ENCODE measurements at places on chromosomes 2 and 18. TPM values are rescaled to one million over a fixed set of nuclear protein-coding genes. Genes with fewer than 3 reads are reported as not detected.

FAM237A gene
- not detected for total RNA-seq

SFT2D3 gene
- total RNA-seq = 5.1 TPM

ESPNL gene
- total RNA-seq = 0.07 TPM

PRSS56 gene
- 0.10 TPM for total RNA-seq

ANKRD30B gene
- not detected for total RNA-seq

TMEM17 gene
- total RNA-seq = 4.3 TPM

ST6GAL2 gene
- total RNA-seq = 13.1 TPM

PLCD4 gene
- 0.80 TPM for total RNA-seq

MYO1B gene
- 44.8 TPM for total RNA-seq

NYAP2 gene
- not detected for total RNA-seq

ABCG5 gene
- total RNA-seq = not detected

USP40 gene
- total RNA-seq = 22.5 TPM

GAL3ST2 gene
- total RNA-seq = 0.22 TPM

PKDCC gene
- total RNA-seq = 21.7 TPM

LYPD1 gene
- 17.1 TPM for total RNA-seq

SRD5A2 gene
- 0.02 TPM for total RNA-seq

FBLN7 gene
- total RNA-seq = 0.53 TPM

CFC1B gene
- not detected for total RNA-seq

GPAT2 gene
- total RNA-seq = 0.02 TPM

TMEM178A gene
- 0.10 TPM for total RNA-seq

COL5A2 gene
- 69.7 TPM for total RNA-seq

CCDC68 gene
- 4.8 TPM for total RNA-seq

AGXT gene
- total RNA-seq = not detected

EMX1 gene
- total RNA-seq = not detected

ZDBF2 gene
- total RNA-seq = 1.3 TPM

HES6 gene
- 14.2 TPM for total RNA-seq

CDK5R2 gene
- total RNA-seq = 4.6 TPM

RTKN gene
- total RNA-seq = 22.4 TPM

PROM2 gene
- not detected for total RNA-seq

ADGRF3 gene
- total RNA-seq = 0.15 TPM

MDH1B gene
- 1.2 TPM for total RNA-seq

KRTCAP3 gene
- 0.72 TPM for total RNA-seq

ABHD1 gene
- 1.6 TPM for total RNA-seq

HOXD8 gene
- total RNA-seq = 6.2 TPM

LCT gene
- 0.03 TPM for total RNA-seq

SERPINB13 gene
- not detected for total RNA-seq

All from A549 treated with AZD2906 at 1 μM for 4 hours (cell line).